ENCODE measurements at places on chromosomes 11 and 22. TPM values are rescaled to one million over a fixed set of nuclear protein-coding genes. Genes with fewer than 3 reads are reported as not detected.

CRYBB3 gene
- not detected for total RNA-seq

OR5B12 gene
- total RNA-seq: not detected

SLC22A6 gene
- total RNA-seq: not detected

GSC2 gene
- total RNA-seq: not detected

OR51B4 gene
- not detected for total RNA-seq

FOLR1 gene
- 1.6 TPM for total RNA-seq

RFPL3 gene
- not detected for total RNA-seq

GRCh38 chr11:120877746-120878365, 146.0 kb upstream of the TBCEL start:
- DNase-seq: no peak

DNA sequence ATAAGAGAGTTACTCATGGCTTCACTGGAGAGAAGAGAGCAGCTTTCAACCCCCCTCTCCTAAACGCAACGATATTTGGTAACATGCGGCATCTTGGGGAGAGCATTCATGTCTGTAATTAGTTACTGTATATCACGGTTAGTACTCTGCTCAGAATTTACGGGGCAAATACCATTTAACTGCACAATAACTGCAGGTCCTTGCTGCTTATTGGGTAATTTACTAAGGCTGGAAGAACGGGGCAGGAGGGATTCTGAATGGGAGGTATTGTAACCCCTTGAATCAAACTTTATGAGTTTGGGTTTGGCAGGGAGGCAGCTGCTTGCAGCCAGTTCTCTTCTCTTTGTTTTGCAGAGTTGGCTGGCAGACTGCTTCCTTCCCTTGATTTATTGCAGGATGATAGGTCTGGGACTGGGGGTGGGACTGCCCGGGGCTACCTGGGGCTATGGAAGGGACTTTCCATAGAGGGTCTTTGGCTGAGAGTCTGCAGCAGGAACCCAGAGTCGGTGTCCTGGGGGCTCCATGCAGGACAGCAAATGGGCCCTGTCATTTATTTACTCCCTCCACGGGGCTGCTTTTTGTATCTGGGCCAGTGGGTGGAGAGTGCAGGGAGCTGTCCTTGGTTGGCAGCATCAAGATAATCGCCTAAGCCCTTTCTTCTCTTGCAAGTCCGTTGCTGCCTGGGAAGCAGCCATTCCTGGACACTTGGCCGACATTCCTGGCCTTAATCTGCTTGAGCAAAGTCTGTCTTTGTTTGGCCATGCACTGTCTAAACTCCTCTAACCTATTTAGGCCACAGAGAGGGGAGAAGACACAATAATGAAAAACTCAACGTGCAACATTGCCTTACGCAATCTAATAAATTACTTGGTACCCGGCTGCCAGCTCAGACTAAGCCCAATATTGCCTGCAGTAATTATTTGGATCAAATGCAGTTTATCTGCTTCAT, 188.9 kb downstream of the ST3GAL4 start:
- DNase-seq: peak; percentile 61

DNA sequence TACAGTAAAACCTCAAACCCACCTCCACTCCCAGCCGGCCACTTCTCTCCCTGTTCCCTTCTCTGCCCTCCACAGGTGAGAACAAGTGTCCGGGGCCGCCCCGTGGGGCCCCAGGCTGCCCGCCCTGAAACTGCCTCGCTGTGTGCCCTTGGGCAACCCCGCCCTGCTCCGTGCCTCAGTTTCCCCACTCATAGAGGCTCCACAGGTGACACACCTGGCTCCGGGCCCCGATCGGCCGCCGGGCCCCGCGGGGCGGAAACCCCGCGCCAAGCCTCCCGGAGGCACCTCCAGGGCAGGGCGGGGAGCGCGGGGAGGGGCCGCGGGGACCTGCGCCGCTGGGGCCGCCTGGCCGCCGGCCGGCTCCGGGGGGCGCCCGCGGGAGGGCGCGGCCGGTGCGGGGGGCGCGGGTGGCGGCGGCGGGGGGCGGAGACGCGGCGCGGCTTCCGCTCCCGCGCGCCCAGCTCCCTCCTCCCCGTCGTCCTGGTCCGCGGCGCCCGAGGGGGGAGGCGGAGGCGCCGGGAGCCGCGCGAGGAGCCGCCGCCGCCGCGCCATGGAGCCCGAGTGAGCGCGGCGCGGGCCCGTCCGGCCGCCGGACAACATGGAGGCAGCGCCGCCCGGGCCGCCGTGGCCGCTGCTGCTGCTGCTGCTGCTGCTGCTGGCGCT, at the start of gene LRP5:
Gene LRP5, plus strand, starts transcription at position 475 of the 663 bp plus-strand sequence. Its CDS starts 124 bp downstream, at position 599.
- DNase-seq: peak; percentile 65

Data from tongue (tissue), 3 donors.